ENCODE measurements at places on chromosomes 1 and 21. TPM values are rescaled to one million over a fixed set of nuclear protein-coding genes. Genes with fewer than 3 reads are reported as not detected.

- no peak for DNase-seq
Measured at GRCh38 chr1:66476774-66477173, 57.2 kb upstream of the SGIP1 start.

DNA sequence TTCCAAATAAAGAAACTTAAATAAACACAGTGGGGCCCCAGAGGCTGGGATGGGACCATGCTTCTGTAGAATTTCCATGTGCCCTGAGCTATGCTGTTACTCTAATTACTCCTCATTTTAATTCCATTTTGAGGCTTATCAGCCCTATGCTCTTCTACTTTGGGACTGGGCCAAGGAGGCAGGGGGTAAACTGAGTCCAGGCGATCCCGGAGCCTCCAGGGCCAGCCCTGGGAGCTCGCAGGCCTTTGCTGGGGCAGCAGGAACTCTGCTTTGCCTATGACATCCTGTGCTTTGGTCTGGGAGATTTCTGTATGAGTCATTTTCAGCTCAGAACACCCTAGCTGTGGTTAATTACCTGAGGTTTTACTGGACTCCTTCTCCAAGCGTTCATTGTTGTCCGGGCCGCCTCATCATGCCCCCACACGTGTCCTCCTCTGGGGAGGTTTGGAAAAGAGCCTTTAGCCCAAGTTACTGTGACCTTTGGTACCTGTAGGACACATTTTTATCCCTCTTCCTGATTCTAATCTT is 95.7 kb downstream of the RHOU start:
- DNase-seq, result no peak

DNA sequence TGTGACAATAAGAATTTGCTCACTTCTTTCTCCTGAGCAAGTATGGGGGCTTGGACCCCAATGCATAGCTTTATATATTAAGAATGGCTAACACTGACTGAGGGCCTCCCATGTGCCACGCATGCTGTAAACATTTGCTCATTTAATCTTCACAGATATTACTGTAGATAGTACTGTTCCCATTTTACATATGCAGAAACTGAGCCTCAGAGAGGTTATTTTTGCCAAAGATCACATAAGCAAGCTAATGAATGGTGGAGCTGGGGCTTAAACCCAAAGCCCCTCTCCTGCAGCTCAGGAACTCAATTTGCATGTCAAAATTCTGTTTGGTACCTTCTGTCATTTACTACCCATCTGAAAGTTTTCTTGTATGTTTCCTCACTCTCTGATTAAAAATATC is 163.5 kb upstream of the NFIA start:
- no peak for DNase-seq

- peak; percentile 60 for DNase-seq
Measured at GRCh38 chr1:59046730-59047157, 250.2 kb upstream of the FGGY start.

GRCh38 chr1:5514527-5515183 is 477.6 kb downstream of the NPHP4 start:
- peak; percentile 83 for DNase-seq

DNA sequence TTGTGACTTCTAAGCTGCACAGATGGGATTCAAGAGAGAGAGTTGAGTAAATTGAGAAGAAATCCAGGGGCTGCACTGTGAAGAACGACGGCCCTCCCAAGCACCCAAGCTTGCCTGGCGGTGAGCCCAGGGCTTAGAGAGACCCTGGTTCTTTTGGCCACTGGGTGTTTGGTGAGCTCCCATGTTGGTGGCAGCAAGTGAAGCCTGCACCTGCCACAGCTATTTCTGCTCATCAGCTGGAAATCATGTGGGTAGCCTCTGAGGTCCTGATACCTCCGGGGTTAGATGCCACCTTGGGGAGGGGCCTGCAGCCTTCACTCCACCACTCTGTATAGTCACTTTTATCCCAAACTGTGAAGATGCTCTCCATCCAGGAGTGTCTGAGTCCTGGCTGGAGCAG is 6.2 kb upstream of the BTG2 start:
- DNase-seq, result no peak

- DNase-seq, result no peak
Measured at GRCh38 chr1:243890576-243890975, 40.5 kb upstream of the AKT3 start.

- no peak for DNase-seq
Measured at GRCh38 chr1:235060607-235061470, 67.8 kb downstream of the TOMM20 start.

DNA sequence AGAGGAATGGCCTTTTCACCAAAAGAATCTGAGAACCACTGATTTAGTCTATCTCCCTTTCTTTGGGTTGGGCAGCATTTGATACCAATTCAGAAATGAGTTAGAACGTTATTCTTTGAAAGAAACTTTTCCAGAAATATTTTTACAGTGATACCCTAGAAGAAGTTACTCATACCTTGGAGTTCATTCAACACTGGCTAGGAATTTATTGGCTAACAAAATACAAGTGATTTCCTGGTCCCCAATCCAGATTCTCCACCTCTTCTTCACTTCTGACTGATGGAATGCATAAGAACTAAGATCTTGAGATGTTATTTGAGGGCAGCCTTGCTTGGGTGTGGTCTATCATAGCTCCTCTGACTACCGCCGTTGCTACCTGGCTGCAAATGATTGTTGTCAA is 9.4 kb downstream of the C1orf162 start:
- DNase-seq, result no peak

DNA sequence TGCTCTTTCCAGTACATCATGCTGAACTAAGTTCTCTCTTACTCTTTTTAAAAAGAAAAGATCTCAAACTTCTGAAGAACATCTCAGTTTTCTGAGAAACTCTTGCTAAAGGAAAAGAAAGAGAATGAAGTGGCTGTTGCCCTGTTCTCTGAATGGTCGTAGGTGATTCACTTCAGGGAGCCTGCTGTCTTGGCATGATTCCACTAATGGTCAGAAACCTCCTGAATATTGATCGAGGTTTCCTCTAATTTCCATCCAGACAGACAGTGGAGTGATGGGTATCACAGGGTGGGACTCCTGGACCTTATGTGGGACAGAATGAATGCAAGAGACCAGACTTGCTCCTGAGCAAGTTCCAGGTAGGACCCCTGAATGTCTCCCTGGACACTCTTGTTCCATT is 2.5 kb downstream of the FCRL2 start:
- DNase-seq, result no peak

- DNase-seq, result no peak
Measured at GRCh38 chr1:223852337-223852736, 6.6 kb upstream of the TP53BP2 start.

DNA sequence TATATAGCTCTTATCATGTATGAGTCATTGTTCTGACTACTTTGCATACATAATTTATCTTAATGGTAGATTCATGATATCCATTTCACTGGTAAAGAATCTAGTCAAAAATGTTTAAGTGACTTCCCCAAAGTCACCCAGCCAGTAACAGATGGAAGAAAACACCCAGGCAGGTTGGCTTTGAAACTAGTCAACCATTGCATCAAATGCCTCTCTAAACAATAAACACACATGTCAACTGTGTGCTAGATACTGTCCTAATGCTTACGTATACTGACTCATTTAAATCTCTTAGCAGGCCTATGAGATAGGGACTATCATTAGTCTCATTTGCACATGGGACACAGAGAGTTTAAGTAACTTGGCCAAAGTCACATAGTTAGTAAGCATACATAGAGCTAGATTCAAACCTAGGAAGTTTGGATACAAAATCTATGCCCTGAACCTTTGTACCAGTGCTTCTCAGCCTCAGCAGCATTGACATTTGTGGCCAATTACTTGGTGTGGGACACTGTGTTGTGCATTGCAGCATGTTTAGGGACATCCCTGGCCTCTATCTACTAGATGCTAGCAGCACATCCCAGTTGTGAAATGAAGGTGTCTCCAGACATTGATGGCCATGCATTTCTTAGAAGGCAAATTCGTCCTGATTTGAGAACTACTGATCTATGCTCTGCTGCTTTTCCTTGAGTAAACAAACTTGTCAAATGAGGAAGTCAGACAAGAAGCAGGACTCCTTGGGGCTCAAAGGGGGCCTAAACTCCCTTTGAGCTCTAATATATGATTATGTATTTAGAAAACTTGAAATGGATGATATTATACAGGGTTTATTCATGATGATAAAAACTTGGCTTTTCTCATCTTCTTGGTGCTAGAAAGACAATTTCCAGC is 316.3 kb downstream of the KCNH1 start:
- no peak for DNase-seq

DNA sequence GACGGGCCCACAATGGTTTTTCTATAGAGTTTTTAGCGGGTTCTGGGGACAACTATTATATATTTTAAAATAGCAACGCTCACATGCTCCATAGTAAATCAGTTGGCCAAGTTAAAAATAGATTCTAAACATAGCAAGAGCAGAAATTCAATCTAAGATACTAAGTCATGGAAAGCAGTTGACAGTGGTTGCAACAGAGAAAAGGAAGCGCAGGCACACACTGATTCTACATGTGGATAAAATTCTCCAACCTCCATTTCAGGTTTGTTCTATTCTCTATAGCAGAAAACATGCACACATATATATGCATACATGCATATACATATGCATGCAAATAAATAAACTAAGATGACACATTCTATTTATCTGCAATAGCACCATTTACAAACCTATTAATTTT is 89.6 kb upstream of the HNRNPU start:
- no peak for DNase-seq

- DNase-seq, result no peak
Measured at GRCh38 chr1:116321766-116322175, 51.3 kb upstream of the ATP1A1 start.

DNA sequence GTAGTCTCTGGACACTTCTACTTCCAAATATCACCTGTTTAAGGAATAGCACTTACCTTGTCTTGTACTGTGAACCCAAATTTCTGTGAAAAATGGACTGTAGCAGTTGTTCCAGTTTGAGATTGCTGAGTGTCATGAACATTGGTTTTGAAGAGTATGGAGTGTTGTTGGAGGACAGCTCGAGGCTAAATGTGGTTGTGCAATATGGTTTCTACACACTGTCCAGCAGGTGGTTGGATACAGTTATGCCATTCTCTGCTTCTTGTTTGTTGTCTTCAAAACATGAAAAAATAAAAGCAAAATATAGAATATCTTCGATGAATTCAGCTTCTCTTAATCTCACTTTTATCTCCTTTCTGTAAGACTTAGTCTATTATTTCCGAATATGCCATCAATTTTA is 67.1 kb downstream of the DDR2 start:
- no peak for DNase-seq

DNA sequence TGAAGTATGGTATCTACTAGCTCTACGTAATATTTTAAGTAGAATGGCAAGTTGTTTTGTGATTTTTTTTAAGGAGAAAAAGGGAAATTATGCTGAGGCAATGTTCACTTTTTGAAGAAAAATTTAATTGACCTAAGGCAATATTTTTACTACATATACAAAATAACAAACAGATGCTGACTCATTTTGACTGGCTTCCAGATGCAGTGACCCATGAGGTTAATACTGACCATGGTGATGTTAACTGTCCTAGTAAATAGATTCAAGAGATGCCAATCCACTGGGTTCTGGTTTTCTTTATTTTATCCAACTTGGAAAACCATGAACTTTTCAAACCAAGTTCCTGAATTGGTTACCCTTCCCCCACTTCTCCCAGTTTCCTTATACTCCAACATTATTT is 154.9 kb downstream of the CRB1 start:
- DNase-seq, result no peak

DNA sequence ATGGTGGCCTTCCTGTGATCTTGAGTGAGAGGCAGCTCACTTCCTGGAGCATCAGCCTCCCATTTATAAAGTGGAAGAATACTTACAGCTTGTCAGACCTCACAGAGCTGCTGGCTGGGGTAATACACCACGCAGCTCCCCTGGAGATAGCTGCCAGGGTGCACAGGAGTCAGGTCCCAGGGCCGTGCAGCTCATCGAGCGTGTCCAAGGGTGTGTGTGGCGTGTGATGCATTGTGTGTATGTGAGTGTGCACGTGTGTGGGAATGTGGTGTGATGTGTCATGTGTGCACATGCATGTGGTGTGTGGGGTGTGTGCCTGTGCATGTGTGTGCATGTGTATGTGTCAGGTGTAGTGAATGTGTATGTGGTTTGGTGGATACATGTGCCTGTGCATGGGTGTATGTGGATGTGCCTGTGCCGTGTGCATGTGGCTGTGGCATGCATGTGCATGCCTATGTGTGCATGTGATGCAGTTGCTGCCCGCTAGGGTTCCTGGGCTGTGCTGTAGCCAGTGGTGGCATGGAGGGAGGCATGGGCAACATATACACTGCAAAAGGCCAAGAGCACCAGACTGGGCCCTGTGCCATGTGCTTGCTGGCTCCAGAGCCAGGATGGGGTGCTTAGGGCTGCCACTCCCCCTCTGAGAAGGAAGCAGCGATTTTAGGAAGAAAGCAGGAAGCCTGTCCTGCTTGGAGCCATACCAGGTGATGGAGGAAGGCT is 24.6 kb downstream of the WNT3A start:
- no peak for DNase-seq

DNA sequence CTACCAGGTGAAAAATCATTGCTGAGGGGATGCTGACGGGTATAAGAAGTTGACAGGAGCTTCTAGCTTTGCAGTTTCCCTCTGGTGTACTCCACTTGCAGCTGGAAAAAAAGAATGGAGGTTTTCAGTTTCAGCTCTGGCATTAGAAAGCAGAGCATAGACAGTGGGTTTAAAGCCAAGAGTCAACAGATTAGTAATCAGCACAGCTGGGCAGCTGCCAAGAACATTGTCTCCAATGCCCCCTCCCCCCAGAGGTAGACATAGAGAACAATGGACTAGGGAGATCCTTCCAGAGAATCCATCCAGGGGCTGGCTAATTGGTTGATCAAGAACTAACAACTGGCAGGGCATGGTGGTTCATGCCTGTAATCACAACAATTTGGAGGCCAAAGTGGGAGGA is 10.1 kb upstream of the ZBTB8B start:
- DNase-seq, result no peak

DNA sequence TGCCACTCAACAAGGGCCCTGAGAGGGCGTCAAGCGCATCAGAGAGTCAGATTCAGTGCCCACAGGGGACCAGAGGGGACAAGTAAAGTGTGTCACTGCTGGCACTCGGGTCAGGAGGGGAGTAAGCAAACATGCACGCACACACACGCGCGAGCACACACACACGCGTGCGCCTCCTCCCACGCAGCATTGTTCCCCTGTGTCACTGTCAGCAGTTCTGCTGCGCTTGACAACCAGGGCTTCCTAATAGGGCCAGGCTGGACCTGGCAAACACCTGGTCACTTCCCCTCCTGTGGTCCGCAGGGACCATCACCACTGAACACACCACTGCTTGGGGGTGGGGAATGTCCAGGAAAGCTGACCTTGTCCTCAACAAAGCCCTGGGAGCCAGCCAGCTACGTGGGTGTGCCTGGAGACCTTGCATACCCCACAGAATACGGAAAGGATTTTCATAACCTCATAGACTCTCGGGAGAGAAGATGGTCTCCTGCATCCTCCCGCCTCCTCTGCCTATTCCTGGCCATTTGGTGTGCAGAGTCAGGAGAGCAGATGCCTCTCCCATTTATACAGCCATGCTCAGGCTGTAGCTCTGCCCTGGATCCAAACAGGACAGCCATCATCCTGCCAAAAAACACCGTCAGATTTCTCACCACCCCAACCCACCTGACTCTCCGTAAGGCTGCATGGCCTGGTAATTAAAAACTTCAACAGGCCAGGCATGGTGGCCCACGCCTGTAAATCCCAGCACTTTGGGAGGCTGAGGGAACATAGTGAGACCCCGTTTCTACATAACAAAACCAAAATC is 73.2 kb downstream of the SSBP3 start:
- DNase-seq, result peak; percentile 22

PRAMEF10 gene
- not detected for total RNA-seq

MROH7 gene
- 0.25 TPM for total RNA-seq

ACTL8 gene
- total RNA-seq, result not detected

DPH2 gene
- total RNA-seq, result 25.2 TPM

FCN3 gene
- not detected for total RNA-seq

RIMS3 gene
- 2.7 TPM for total RNA-seq

KRTAP10-1 gene
- total RNA-seq, result not detected

AMY1C gene
- not detected for total RNA-seq

SWT1 gene
- 3.0 TPM for total RNA-seq

OR2G6 gene
- not detected for total RNA-seq
